ENCODE measurements at places on chromosomes 7 and 10. TPM values are rescaled to one million over a fixed set of nuclear protein-coding genes. Genes with fewer than 3 reads are reported as not detected.

DNA sequence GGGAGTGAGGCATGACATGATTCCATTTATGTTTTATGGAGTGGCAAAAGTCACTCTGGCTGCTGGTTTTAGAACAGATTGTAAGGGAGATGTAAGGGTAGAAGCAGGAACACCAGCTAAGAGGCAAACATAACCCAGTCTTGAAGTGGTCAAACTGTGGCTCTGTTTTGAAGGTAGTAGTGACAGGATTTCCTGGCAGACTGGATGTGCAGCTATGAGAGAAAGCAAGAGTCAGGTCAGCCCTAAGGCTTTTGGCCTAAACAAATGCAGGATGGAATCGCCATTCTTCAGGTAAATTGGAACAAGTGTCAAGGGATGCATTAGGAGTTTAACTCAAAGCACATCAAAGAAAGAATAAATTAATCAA lies 175.3 kb upstream of the AGR3 start:
- DNase-seq = no peak

Gene OR6B1
- not detected for total RNA-seq

- DNase-seq = peak; percentile 48
Observed at GRCh38 chr10:3729397-3729976, 55.5 kb downstream of the KLF6 start.

Gene HSPA12A
- total RNA-seq = 3.6 TPM

DNA sequence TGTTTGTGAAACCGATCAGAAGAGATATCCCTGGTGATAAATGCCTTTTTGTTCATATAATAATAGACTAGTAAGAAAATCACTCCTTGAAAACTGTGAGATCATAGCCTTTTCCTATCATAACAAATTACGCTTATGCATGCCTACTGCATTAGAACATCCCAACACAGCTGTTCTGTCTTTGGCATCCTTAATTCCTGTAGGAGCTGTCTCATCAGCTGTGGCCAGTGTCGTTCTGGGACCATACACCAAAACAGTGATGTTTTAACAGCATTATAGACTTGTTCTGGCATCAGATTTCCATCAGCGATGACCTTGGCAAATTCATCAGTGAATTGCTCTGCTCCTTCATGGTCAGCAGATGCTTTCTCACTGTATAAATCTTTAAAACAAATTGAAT lies 423.6 kb upstream of the LRGUK start:
- peak; percentile 98 for DNase-seq

DNA sequence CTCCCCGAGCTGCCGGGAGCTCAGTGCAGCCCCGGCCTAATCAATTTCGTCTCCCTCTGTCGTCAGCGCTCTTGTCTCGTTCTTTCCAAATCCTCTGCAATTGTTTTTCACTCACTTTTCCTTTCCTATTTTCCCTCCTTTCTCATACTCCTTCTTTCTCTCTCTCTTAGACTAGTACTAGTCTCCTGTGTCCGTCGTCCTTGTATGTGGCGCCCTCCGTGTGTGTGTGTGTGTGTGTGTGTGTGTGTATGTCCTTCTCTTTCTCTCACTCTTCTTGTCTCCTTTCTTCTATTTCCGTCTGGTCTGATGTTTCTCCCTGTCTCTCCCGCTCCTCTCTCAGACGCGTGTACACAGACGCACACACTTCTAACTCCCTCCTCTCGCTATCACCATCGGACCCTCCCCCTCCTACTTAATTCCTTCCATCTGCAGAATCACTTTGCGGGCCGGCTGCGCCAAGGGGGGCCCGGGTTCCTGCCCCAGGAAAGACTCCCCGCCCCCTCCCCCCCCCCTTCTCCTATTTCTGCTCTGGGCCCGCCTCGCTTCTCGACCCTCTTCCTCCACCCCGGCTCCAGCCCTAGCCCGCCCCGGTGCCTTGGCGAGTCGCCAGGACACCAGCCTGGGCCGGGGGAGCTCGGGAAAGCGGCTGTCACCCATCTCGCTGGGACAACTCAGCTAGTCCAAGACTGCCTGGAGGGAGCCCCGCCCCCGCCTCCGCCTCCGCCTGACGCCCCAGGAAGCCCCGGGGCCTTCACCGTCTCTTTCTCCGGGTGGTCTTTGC lies 743 bp upstream of the ZCCHC24 start:
- DNase-seq = no peak

GRCh38 chr10:108966005-108966404 lies 957.3 kb downstream of the XPNPEP1 start:
- no peak for DNase-seq

- DNase-seq = no peak
Observed at GRCh38 chr7:110418659-110419280, 672.2 kb upstream of the LRRN3 start.

DNA sequence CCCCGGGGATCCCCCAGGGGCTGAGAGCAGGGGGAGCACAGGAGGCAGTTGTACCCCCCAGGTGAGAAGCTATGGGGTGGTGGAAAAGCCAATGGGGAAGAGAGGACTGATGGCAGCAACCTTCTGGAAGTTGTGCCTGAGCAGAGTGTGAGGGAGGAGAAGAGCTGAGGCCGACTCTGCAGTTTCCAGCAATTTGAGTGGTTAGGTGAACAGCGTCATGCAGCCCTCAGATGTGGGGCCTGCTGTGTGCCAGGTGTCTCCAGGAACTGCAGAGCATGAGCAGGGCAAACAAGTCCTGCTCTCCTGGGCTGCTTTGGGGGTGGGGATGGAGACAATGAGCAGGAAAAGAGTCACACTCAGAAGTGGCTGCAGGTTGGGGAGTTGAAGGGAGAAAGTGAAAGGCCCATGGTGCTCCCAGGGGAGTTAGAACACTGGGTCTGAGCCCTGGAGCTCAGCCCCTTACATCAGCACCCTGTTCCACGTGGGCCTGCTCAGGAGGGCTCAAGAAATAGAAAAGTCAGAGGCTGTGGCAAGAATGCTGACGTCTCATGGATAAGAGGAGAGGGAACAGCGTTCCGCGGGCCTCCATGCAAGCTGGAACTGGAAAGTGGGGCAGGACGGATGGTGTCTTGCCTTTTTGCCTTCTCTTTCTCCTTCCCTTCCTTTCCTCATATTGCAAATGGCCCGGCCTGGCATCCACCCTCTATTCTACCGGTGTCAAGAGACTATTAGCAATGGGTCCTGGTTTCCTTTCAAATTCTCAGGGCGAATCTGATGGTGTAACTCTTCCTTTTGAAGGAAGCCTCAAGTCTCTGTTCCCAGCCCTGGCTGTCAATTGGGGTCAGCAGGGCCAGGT lies 4.0 kb upstream of the AFAP1L2 start:
- DNase-seq = no peak

DNA sequence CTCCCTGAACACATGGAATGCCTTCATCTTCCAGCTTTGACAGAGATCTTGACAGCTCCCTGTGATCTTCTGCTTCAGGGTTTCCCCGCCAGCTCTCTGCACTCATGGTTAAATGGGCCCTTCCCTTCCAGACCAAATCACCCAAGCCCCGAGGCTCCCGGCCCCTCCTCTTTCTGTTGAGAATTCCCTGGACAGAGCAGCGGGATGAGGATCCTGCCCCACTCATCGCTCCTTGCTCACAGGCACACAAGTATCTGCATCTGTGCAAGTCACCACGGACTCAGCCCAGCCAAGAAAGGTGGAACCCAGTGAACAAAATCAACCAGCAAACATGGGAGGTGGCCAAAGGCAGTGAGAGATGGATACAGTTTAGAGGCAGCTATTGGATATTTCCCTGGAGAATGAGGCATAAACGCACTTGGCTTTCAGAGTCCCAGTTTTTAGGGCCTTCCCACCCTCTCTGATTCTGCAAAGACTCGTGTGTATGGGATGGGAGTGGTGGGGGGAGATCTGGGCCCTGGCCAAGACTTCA lies 37.7 kb upstream of the CXCL12 start:
- no peak for DNase-seq

DNA sequence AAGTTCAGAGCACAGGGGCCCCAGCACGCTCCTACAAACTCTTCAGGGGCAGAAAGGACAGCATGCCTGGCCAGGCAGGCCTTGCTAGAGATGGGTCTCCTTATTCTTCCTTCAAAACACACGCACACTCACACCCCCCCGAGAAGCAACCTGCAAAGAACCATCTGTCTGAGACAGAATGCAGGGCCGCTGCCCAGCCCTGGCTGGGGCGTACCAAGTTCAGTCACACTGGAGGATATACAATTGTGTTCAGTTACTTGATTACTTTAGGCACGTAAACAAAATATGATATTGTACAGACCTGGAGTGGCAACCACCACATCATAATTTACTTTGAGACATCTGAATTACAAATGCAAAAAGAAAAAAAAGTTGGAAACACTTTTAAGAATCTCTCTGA lies 5.7 kb downstream of the FAM53B start:
- no peak for DNase-seq

GRCh38 chr7:76056241-76056640 lies 8.3 kb downstream of the MDH2 start:
- DNase-seq = no peak

Gene ARL5B
- 8.7 TPM for total RNA-seq

Gene AGK
- total RNA-seq = 30.9 TPM

DNA sequence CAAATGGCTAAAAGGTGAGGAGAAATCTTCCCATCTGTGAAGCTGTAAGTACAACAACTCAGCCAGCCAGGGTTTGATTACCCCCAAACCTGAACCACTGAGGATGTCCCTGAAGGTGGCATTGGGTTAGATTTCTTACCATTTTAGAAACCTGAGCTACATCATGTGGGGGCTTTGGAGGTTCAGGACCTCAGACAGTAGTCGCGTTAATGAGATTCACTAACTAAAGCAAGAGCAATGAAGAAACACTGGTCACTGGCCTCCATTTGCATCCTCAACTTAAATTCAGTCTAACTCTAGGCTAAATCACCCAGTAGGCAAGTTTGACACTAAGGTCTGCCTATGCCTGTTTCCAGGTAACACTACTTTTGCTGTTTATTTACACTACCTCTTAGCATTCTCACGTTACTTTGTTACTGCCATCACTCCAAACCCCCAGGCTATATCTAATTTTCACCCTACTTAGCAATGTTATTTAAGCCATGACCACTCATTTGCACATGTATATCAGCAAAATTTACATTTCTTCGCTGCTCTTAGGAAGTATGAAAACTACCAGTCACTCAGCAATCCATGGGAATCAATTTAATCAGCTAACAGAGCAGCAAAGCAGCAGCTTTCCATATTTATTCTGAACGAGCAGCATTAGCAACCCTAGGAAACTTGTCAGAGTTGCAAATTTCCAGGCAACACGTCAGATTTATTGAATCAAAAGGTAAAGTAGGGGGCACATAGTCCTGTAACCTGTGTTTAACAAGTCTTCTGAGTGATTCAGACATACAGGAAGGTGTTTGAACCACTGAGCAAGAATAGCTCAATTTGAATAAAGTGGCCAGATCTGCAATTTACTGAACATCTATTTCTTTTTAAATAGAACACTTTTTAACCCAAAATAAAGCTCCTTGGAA lies 788.4 kb upstream of the SORCS1 start:
- no peak for DNase-seq

DNA sequence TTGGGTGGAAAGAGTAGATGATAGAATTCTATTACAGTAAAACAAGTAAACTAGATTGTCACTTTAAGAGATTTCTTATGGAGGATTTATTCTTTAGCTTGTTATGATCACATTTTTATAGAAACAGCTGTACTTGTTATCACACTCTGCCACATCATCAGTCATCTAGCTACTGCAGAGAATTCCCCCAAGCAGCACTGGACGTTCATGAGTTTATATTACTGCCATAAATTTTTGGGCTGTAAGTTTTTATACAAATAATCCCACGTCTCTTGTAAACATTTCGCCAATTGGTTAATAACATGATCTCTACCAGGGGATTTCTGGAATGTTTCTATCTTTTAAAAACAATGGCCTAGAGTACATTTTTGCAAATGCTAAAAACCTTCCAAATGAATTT lies 238.8 kb downstream of the POLR1F start:
- peak; percentile 80 for DNase-seq

Gene FEZF1
- not detected for total RNA-seq

Gene POM121C
- 16.6 TPM for total RNA-seq

Gene NDUFA5
- 79.6 TPM for total RNA-seq

- DNase-seq = no peak
Observed at GRCh38 chr7:91692800-91693199, 187.7 kb downstream of the MTERF1 start.

DNA sequence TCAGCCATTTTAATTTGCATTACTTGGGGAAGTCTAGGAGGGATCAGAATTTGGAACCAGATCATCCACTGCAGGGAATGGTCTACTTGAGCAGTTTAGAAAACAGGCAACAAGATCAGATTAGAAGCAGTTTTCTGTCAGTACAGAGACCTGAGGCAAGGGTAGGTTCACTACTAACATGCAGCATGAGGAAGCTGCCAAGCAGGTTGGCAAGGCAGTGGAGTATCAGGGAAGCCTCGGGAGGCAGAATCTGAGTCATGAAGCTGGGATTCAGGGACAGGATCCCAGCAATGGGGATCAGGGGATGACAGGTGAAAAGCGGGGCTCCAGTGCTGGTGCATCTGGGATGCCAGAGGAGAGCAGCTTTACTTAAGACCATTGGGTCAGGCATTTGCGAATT lies 28.1 kb downstream of the ENO4 start:
- DNase-seq = no peak

Gene MKX
- not detected for total RNA-seq

GRCh38 chr10:86775056-86775869 lies 18.8 kb downstream of the BMPR1A start:
- DNase-seq = no peak

DNA sequence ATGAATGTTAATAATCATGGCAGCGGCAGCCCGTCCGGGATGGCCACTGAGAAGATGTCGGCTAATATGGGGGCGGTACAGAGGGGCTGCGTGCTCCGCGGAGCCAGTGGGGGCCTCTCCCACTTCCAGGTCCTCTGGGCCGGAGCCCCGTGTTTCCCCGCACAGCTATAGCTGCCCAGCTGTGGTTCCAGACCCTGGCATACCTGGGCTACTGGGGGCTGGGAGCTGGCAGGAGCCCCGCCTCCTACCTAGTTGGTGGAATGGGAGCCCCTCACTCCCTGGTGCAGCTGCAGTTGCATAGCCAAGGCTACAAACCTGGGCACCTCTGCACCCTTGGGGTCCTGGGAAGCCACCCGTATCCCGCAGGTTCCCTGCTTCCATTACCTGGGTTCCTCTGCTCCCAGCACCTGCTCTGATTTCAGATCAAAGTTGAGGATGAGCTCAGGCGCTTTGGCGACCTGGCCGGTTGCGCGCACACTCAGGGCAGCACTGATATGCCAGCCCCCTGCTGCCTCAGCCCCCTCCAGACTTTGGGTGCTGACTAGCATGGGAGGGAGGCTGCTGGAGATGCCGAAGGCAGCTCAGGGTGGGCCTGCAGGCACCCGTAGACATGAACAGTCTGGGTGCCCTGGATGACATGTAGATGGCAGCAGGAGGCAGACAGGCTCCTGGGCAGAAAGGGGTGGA lies 236.5 kb upstream of the SEMA3D start:
- no peak for DNase-seq

GRCh38 chr10:119243488-119243887 lies 36.1 kb downstream of the GRK5 start:
- no peak for DNase-seq

GRCh38 chr7:111339006-111339405 lies 223.3 kb downstream of the IMMP2L start:
- DNase-seq = no peak
